Dermis lymphatic vessel endothelial cell (primary cell): ENCODE measurements at places on chromosomes 11 and 22. TPM values are rescaled to one million over a fixed set of nuclear protein-coding genes. Genes with fewer than 3 reads are reported as not detected.

The ME3 gene
- 17.7 and 18.4 TPM in 2 replicates for total RNA-seq

The SLC25A17 gene
- total RNA-seq, result 15.8 and 19.1 TPM in 2 replicates

The SAC3D1 gene
- 4.1 and 5.3 TPM in 2 replicates for total RNA-seq

The FXYD2 gene
- total RNA-seq, result 0.98 and 1.2 TPM in 2 replicates

The YPEL1 gene
- total RNA-seq, result 4.0 TPM in 2 replicates

The LMO2 gene
- total RNA-seq, result 75.4 and 87.8 TPM in 2 replicates

The FGF19 gene
- not detected in 2 replicates for total RNA-seq

The HEPHL1 gene
- not detected in 2 replicates for total RNA-seq

The TAF1D gene
- total RNA-seq, result 110 and 112 TPM in 2 replicates

The TTC28 gene
- 16.1 and 22.8 TPM in 2 replicates for total RNA-seq

The SPDYC gene
- total RNA-seq, result not detected in 2 replicates

The SLC1A2 gene
- total RNA-seq, result not detected in 2 replicates

The CCDC73 gene
- total RNA-seq, result under 0.01 TPM in 2 replicates

The TSSK2 gene
- not detected in 2 replicates for total RNA-seq

The OR8D1 gene
- not detected in 2 replicates for total RNA-seq

The POLD3 gene
- total RNA-seq, result 9.8 and 9.9 TPM in 2 replicates

The TEX54 gene
- total RNA-seq, result not detected in 2 replicates

The DDI1 gene
- total RNA-seq, result not detected in 2 replicates

The MS4A6E gene
- not detected in 2 replicates for total RNA-seq

The MS4A3 gene
- total RNA-seq, result not detected in 2 replicates

The SLC39A13 gene
- total RNA-seq, result 29.1 and 51.0 TPM in 2 replicates

The POU2AF3 gene
- total RNA-seq, result not detected in 2 replicates

The SGSM1 gene
- 5.9 and 11.5 TPM in 2 replicates for total RNA-seq

The TRIM68 gene
- 7.6 and 11.4 TPM in 2 replicates for total RNA-seq

The C22orf42 gene
- not detected in 2 replicates for total RNA-seq

The APOA5 gene
- total RNA-seq, result not detected in 2 replicates

The KRTAP5-1 gene
- total RNA-seq, result not detected in 2 replicates

The MAPK8IP2 gene
- 0.22 and 0.26 TPM in 2 replicates for total RNA-seq

The OR10A2 gene
- not detected in 2 replicates for total RNA-seq

The FRMD8 gene
- total RNA-seq, result 73.0 and 77.6 TPM in 2 replicates

The MOGAT2 gene
- 0.09 TPM in 1 of 2 replicates, not detected in the other for total RNA-seq

The APOA4 gene
- not detected in 2 replicates for total RNA-seq

The PTPN5 gene
- total RNA-seq, result not detected in 2 replicates

The MYO18B gene
- total RNA-seq, result not detected in 2 replicates

The HMGXB4 gene
- 9.1 and 12.5 TPM in 2 replicates for total RNA-seq
